ENCODE measurements at places on chromosomes 7 and 10.

DNA sequence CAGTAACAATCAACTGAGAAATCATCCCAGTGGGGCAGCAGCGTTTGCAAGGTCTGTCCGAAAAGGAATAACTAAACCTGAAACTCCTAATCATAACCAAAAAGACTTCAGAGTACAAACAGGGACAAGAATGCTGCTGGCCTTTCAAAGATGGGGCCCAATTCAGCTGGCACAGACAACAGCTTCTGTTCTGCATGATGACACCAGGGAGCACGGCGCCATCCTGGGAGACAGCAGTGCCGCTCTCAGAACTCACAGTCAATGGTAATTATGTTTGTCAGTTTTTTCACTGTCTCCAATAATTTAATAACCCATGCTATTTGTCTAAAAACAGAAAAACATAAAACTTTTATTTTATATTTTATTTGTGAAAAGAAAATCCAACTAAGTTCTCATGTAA is 90.0 kb downstream of the LARP4B start:
- DNase-seq, result no peak

- peak; percentile 28 for DNase-seq
Observed at GRCh38 chr10:91925022-91925320, 1.4 kb downstream of the BTAF1 start.

DNA sequence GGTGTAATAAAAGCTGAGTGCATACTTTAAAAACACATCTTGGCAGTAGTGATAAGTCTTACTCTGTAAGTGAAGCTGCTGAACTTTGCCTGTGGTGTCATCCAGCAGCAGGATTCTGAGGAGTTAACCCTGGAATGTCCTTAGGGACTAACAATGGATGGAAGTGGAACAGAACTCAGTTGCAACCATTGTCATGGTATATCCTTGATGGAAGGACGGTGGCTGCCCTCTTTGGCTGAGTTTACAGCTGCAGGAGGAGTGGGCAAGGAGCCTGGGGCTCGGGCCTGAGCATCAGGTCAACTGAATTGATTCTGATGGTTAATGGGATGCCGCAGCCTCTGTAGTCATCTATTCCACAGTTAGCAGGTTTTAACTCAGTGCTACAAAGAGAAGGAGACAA is 56.2 kb downstream of the MRC1 start:
- peak; percentile 9 for DNase-seq

DNA sequence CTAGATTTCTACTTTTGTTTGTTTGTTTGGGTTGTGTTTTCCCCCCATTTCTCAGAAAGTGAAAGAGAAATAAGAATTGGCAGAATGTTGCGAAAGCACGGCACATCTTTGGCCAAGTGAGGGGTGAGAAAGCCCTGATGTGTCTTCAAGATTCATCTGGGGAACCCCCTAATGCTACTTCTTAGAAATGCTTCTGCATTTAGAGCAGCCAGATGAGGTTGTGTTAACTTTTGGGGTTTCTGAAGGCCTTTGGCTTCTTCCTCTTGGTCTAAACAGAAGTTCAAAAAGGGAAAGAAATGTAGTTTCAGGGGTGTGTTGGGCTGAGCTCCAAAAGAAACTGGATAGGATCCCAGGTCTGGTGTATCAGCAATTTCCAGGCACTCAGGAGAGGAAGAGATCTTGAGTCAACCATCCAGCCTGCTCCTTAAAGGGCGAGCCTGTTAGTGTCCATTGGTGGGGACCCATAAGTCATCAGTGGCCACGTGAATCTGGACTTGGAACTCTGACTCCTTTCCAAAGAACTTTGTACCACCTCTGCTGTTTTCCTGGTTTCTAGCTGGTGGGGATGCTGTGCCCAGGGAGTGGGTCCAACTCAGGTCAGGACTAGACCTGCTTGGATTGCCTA is 6.5 kb downstream of the DUSP5 start:
- DNase-seq, result peak; percentile 58

DNA sequence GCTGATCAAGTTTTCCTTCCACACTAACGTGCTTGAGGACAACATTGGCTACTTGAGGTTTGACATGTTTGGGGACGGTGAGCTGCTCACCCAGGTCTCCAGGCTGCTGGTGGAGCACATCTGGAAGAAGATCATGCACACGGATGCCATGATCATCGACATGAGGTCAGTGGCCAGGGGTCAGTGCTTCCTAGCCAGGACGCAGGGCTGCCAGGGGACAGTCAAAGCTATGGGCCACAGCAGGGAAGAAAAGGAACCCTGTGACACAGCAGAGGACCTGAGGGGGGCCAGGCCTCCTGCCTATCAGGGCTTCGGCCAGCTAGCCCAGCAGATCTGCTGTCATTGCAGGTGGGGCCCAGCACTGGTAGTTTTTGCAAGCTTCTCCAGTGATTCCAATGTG is 5.2 kb downstream of the RBP3 start:
- no peak for DNase-seq

- DNase-seq, result peak; percentile 98
Observed at GRCh38 chr7:40437498-40437897, 302.7 kb downstream of the SUGCT start.

GRCh38 chr7:143934526-143935325 is at the start of gene OR2F2:
OR2F2 (plus strand) TSS chr7:143935233; CDS start chr7:143935233, 0 bp downstream.
- DNase-seq, result peak; percentile 53

GRCh38 chr10:50510517-50511473 is 113.0 kb downstream of the SGMS1 start:
- no peak for DNase-seq

- DNase-seq, result no peak
Observed at GRCh38 chr10:66466622-66467021, 459.2 kb upstream of the LRRTM3 start.

DNA sequence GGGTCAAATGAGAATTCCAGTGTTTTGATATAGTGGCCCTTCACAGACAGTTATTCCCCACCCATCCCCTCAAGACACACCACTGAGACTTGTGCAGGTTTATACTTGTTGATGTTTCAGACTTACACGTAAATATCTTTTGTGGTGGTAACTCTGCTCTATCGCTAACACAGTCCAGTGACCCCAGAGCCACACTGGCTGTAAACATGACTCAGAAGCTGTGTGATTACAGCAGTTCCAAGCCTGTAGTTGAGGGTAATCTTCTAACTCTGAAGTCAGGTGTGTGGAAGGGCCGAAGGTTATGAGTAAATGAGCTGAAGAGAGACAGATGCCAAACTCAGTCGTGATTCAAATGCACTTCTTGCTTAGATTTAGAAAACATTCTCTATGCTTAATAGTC is 19.4 kb downstream of the NOBOX start:
- no peak for DNase-seq

DNA sequence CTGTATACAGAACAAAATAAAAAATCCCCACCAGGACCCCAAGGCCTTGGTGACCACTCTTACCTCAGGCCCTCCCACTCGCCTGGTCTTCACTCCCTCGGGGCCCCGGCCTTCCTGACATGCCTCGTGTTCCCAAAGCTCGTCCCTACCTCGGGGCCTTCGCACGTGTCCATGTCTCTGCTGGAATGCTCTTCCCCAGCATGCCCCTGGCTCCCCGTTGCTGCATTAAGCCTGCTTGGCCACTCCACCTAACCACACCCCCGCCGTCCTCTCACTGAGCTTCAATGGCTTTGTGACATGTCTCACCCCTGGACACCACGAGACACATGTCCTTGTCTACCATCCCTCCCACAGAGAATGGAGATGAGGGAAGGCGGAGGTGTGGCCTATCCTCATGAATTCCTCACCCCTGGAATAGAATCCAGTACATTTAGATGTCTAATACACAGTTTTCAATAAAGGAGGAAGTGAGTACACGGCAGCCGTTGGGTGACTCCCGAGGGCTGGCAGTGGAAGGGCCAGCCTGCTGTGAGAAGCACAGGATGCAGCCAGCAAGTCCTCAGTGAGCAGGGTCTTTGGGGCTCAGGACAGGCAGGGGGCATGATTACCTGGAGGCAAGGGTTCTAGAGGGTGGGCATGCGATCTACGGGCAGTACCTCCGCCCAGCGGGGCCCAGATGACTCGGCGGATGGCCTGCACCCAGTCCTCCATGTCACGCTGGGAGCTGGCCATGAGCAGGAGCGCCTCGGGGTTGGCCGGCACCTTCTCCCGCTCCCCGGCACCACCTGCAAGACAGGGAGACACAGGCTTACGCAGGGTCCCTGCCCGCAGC is 125.7 kb downstream of the ARHGAP22 start:
- no peak for DNase-seq

GRCh38 chr7:131607291-131608115 is 51.1 kb upstream of the PODXL start:
- peak; percentile 29 for DNase-seq

DNA sequence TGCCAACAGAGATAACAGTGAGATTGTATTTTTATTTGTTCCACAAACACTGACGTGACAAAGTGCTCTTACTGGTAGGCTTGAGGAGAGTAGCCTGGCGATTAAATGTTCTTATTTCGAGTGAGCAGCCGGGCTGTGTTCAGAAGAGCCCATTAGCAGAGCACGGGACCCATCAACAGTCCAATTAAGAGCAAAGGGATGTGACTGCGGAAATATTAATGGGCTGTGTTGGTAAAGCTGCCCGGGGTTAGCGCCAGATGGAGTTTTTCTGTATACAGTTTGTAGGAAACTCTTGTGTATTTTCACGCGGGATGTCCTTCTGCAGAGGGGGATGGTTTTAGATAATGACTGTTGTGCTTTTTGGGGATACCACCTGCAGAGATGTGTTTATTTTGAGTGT is 104.3 kb downstream of the KIAA1217 start:
- no peak for DNase-seq

DNA sequence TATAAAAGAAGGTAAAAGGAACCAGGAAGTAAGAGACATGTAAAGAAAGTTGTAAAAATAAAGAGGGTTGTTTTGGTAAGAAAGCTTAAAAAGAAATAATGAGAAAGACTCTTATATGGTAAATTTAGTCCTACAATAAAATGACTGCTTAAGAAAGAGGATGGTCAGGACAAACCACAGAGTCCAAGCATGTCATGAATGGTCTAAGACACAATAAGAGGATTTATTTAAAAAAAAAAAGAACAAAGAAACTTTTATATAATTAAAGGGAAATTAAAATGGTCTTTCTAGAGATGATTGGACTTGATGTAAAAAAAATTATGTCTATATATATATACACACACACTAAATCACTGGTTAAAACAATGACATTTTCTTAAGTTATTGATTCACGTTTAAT is 18.2 kb downstream of the ATAD1 start:
- DNase-seq, result no peak

GRCh38 chr7:30278376-30278775 is 6.0 kb upstream of the ZNRF2 start:
- no peak for DNase-seq

- DNase-seq, result peak; percentile 86
Observed at GRCh38 chr10:113103131-113103840, 153.2 kb downstream of the TCF7L2 start.

GRCh38 chr10:131874991-131875451 is 25.8 kb upstream of the PPP2R2D start:
- DNase-seq, result peak; percentile 65

Measured in fibroblast of skin of right quadriceps (primary cell).